ENCODE measurements at places on chromosomes 13 and 19.

GRCh38 chr13:78241278-78241919 is 322.8 kb upstream of the EDNRB start:
- DNase-seq: no peak

GRCh38 chr13:74205313-74205690 is 71.1 kb upstream of the KLF12 start:
- no peak for DNase-seq

GRCh38 chr13:57638186-57638890 is 6.8 kb downstream of the PCDH17 start:
- no peak for DNase-seq

- no peak for DNase-seq
These were observed 184.6 kb downstream of the LIG4 start for GRCh38 chr13:108030769-108031168.

DNA sequence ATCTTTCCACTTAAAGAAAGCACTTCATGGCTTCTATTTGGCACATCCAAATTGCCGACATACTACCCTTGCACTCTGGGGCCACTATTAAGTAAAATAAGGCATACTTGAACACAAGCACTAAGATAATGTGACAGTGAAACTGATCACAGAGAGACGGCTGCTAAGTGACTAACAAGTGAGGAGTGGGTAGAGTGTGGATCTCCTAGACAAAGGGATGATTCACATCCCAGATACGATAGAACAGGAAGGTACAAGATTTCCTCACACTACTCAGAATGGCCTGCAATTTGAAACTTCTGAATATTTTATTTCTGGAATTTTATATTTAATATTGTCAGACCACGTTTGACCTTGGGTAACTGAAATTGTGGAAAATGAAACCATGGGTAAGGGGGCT is 1721.8 kb upstream of the SPRY2 start:
- no peak for DNase-seq

DNA sequence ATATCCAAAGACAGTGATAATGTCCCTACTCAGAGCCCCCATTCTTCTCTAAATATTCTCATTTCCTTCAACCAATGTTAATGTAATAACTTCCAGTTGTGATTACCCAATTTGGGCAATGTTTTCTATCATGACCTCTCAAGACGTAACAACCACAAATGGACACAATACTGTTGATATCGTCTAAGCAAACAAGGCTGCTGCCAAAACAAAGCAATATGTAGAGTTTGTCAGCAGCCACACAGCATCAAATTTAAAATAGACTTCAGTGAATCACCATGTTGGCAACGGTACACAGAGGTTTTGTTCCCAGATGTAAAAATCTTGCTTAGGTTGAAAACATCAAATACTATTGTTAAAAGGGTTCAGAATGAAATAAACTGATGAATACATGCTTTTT is 205.1 kb downstream of the DACH1 start:
- no peak for DNase-seq

DNA sequence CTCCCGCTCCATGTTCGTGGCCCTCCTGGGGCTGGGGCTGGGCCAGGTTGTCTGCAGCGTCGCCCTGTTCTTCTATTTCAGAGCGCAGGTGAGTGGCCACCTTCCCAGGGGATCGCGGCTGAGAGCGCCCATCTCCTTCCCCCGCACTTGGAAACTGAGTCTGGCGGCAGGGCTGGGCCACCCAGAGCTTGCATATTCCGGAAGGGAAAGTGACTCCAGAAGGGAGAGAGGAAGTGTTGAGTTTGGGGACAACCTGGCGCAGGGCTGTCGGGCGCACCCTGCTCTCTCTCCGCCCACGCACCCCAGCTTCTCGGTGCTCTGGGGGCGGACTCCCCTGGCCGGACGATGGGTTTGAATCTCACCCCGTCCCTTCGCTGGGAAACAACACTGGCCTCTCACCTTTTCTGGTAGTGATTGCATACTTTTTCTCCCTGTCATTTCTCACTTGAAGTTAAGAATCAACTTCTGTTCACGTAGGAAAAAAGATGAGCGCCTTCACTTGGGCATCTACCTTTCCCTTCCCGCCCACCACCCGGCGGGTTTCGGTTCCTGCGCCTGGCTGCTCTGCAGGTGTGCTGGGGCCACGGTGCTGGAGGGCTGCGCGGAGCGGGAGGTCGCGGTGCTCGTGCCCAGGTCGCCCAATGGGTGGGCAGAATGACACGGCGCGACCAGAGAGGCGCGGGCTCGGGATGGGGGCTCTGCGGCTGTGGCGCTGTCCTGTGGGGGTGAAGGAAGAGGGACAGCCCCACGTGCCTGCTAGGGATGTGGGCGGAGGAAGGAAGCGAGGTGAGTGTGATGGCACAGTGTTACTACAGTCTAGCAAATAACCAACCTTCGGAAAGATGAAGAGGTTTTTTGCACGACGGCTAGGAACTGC is 721 bp downstream of the TNFSF11 start:
- DNase-seq: no peak

GRCh38 chr19:49690079-49690655 is 749 bp upstream of the CPT1C start:
- DNase-seq: no peak

- no peak for DNase-seq
These were observed 2.2 kb downstream of the CLEC11A start for GRCh38 chr19:50725218-50725910.

DNA sequence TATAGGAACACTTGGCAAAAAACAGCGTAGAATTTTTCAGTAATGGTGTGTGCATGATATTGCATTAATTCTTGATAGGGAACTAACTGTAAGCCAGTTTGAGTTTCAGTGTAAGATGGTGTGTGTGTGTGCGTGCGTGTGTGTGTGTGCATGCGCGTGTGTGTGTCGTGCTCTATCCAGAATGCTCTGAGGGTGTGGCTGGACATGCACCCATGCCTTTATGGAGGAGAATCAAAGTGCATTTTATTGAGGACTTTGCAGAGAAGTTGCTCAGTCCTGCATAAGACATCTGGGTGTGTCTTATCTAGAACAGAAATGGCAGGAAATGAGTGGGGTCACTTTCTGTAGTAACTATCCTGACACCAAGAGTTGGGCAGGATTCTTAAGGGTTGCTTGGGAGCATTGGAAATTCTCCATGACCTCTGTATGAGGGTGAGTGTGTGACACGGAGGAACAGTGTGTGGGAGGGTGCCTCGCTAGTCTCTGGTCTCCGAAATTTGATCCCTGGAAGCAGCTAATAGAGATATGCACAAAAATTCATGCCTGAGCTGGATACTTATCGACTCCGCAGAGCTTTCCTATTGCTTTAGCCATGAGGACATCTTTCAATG is 252.2 kb downstream of the TSHZ3 start:
- DNase-seq: no peak

DNA sequence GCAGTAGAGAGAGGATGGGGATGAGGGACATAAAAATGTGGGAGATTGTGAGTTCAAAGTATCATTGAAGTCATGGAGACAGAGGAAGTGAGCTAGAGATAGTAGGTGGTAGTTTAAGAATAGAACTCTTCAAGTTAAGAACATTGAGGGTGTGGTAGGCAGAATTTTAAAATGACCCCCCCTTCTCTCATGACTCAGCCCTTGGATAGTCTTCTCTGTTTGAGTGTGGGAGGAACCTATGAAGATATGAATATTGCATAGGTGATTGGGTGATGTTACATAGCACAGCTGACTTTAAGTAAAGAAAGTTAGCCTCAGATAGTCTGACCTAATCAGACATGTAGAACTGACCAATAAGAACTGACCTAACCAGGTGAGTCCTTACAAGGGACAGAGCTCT is 418.6 kb downstream of the FOXO1 start:
- no peak for DNase-seq

- DNase-seq: no peak
These were observed 9.4 kb upstream of the TLE6 start for GRCh38 chr19:2967972-2968371.

GRCh38 chr19:19304186-19304965 is 15.9 kb downstream of the SUGP1 start:
- no peak for DNase-seq

DNA sequence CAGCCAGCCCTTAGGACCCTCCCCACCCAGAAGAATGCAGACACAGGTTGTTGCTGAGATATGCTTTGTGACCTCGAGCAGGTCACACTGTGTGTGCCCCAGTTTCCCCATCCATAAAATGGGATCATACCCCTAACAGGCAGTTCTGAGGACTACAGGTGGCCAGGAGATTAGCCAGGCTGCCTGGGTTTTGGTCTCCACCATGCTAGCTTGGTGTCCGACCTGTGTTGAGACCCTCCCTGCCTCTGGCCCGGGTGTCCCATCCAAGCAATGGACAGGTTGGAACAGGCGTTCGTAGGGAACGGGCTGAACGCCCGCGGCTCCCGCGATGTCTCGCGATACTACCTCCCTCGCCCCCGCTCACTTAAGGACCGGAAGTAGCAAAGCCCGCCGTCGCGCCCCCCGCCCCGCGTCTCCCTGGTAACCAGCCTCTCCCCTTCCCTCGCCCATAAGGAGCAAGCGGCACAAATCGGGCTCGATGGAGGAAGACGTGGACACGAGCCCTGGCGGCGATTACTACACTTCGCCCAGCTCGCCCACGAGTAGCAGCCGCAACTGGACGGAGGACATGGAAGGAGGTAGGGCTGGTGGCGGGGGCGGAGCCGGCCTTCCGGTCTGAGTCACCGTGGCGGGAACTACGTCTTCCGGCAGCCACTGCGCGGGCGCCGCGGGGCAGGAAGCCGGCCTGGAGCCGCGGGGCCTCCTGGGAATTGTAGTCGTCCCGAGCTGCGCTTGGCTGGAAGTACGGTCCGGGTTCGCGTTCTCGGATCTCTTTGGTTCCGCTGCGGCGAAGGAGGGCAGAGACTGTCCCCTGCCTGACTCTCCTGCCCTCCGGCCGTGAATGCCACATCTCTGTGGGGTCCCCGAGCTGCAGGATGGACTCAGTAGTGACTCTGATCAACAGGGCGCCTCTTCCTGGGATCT is 45.4 kb downstream of the SMIM24 start:
- peak; percentile 90 for DNase-seq

DNA sequence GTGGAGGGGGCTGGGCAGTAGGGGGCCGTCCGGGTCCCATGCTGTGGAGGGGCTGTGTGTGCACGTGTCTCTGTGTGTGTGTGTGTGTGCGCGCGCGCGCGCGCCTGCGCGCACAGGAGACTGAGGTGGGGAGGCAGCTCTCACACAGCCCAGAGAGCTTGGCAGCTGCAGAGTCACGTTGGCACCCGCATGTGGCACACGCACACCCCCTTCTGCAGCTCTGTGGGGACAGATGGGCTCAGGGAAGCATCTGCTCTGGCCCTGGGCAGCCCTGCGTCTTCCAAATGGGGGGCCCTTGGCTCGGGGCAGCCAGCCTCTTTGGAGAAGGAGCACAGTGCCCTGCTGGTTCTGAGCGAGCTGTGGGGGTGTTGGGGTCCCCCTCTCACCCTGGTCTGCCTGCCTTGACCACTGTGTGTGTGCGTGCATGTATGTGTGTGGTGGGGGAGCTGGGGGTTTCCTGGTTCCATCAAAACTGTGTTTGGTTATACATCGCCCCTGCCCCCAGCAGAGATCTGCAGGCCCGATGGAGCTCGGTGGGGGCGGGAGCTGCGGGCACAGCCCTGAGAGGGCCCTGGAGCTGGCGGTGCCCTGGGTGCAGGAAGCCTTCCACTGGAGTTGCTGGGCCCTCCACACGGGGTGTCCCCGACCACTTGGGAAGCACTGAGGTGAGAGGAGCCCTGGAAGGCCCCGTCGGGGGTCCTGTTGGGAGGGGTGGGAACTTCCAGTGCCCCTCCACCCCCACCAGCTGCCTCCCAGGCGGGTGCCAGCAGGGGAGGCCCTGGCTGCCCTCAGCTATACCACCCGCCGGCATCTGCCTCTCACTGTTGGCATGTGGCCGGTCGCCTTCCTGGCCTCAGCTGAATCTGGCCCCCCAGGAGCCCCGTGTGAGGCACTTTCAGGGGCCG is 67.1 kb downstream of the KDM4B start:
- no peak for DNase-seq

DNA sequence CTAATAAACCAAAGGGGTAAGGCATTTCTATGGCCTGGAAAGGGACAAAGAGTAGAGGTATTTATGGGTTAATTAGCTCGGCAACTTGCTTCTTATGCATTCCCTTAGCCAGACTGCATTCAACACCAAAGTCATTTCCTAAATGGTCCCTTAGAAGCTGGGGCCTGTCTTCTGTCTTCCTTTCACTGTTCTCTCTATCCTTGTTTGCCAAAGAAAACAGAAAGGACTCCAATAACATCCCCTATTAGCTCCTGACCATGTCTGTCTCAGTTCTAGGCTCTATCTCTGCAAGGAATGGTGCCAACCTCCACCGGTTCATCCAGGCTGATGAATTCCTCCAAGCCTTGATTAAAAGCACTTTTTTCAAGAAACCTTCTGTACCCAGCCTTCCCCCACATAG is 123.5 kb downstream of the KCTD12 start:
- no peak for DNase-seq

- no peak for DNase-seq
These were observed 158.1 kb downstream of the ZIC5 start for GRCh38 chr13:99813336-99814095.

DNA sequence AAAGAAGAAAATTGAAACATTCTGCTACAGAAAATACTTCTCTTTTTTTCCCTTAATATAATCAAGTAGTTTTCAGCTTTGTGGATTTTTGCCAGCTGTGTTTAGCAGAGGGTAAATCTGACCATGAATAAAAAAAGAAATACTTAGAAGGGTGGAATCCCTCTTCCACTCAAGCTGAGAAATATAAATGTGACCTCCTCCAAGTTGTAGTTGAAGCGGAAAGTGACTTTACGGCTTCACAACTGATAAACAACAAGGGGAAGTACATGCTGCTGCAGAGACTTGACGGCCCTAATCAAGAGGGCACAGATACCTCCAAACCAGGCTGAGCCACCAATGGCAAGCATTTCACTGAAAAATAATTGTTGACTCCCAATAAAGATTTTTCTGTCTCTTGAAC is 785.0 kb downstream of the SLITRK5 start:
- no peak for DNase-seq

- DNase-seq: no peak
These were observed 483.3 kb downstream of the ZNF536 start for GRCh38 chr19:30855442-30855841.

DNA sequence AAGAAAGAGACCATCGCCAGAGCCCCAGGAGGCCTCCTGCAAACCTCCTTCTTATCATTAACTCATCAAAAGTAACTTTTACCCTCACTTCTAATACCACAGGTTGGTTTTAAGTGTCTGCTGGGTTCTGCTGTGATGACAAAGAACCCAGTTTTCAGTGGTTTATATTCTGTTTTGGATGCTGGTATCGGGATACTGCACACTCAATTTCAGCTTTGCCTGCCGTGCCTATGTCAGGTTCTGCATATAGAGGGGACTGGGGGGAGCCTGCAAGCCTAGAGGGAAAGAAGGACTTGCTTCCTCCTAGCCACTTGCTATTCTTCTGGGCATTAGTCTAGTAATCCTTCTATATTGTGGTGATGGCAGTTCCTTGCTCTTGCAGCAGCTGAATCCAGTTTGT is 242.4 kb downstream of the KCNRG start:
- no peak for DNase-seq

DNA sequence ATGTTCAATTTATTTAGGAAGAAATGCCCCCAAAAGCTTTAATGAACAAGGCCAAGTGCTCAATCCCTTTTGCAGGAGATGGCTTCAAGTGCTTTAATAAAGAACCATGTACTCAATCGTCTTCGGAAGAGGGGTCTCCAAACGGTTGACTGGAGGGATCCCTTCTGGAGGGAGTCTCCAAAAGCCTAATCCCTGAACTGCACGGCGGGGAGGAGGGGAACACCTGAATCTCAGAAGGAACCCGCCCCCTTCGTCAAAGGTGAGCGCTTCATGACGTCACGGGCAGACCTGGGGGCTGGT is 505 bp downstream of the PAF1 start:
- DNase-seq: peak; percentile 58

Measured in stimulated activated CD4-positive, alpha-beta T cell treated with anti-CD3 and anti-CD28 coated beads, Interleukin-1b, Interleukin-23, amount 100 ng/mL, for 1 hour (primary cell).